Stimulated activated CD4-positive, alpha-beta T cell treated with anti-CD3 and anti-CD28 coated beads, Interleukin-15, amount 100 ng/mL, for 24 hours (primary cell): ENCODE measurements at places on chromosomes 5 and 9.

DNA sequence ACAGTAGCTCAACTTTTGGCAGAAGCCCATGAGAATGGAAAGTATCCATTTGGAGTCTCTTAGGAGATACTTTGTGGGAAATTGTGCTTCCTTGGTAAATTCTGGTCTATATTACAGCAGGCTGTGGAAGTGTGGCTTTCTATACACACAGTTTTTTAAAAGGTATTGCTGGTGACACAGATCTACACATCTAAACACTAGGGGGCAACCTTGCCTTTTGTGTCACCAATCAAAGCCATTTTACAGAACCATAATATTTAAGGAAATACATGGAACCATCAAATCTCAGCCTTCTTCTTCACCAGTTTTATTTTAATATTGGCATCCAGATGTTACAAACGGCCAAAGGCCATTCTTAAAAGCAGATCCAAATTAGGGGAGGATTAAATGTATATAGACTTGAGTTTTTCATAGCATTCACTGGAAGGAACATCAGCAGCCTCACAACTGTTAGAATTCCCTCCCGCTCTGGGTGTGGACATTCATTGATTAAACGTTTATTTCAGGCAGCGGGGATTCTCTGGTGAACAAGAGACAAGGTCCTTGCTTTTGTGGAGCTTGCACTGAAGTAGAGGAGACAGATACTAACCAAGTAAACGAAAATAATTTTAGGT lies 132.4 kb upstream of the EPB41L4A start:
- DNase-seq = peak; percentile 35

DNA sequence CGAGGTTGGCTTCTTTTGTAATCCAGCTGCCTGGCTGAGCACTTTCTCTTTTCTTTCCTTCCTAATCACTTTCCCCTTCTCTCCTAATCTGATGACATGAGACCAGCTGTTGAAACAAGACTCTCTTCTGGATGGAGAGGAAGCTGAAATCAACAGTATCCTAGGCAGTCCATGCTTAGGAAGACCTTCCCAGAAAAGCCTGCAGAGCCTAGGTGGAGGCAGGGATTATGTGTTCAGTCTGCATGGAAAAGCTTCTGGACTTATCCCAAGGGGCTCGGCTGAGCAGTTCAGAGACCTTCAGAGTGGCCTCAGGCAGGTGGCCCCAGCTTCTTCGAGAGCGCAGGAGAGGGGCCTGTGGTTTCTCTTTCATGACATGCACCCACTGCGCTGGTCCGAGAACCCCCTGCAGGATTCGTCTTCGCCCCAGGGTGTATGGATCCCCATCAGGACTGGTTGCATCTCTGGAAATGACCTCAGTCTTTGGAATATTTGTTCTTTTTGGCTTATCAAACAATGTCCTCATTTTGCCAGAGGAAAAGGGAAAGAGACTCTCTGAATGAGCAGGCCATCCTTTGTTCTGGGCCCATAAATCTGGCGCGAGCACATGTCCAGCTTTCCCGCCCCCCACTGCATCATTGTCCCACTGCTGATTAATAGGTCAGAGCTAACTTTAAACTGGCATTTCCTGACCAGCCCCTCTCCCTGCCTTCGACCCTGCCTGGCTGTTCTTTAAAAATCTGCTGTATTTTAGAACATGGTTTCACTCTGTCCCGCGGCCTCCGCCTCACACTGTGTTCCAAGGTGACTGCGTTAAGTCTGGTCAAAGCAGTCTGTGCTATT lies 177.9 kb upstream of the KLF4 start:
- DNase-seq = no peak

DNA sequence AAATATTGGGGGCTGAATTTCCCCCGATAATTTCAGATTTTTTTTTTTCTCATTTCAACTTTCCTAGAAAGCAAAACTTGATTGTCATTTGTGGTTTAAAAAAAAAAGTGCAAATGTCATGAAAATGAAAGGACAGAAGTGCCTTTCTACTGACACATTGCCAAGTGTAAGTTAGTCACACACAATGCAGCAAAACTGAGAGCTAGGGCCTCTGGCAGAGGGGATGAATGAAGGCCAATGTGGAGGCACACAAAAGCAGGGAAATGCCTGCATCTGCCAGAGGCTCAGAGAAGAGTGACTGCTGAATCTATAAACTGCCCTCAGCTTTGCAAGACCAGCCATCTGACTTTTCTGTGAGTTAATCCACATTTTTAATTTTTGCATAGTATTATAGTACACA lies 6.8 kb upstream of the IFNA5 start:
- no peak for DNase-seq

- no peak for DNase-seq
Measured at GRCh38 chr5:62376064-62376463, 27.6 kb downstream of the DIMT1 start.

DNA sequence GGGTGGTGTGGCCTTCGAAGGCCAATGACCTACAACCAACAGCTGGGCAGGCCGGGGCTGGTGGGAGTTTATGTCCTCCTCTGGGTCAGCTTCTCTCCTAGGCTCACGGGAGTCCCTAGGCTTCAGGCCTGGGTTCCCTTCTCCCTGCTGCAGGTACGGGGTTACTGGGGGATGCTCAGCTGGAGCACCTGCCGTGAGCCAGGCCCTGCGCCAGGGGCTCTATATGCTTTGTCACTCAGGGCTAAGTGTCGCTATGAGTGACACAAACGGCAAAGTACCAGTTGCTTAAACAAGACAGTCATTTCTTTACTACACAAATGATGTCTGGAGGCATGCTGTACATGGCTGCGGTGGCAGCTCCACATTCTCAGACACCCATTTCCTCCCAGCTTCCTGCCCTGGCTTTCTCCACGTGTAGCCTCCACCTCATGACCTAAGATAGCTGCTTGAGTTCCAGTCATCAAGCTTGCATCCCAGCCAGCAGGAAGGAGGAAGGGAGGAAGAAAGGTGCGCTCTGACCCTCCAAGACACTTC lies 22.5 kb upstream of the NINJ1 start:
- peak; percentile 65 for DNase-seq

GRCh38 chr9:123609844-123610243 lies 253.8 kb downstream of the CRB2 start:
- no peak for DNase-seq

- DNase-seq = no peak
Measured at GRCh38 chr9:120655005-120655622, 59.2 kb downstream of the MEGF9 start.

- no peak for DNase-seq
Measured at GRCh38 chr9:14433351-14434157, 119.6 kb upstream of the NFIB start.

DNA sequence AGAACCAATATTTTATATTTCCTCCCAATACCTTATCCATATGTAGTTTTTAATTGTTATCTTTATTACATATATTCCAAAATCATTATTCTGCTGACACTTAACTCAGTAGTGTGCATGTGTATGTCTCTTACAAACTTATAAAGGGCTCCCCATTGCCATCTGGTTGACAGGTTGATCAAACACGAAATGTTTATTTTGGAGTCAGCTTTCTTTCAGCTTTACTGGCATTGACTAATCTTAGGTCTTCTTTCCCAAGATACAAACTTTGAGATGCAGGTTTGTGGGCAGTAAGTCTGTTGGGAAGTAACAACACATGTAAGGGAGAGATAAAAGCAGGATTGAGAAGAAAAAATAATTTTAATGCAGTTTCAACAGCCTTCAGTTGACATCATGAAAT lies 716.0 kb upstream of the CHD1 start:
- DNase-seq = no peak
